Activated T-helper 1 cell treated with Interleukin-2 at 50 U/mL for 16 hours (primary cell): ENCODE measurements at places on chromosomes 7 and 10.

DNA sequence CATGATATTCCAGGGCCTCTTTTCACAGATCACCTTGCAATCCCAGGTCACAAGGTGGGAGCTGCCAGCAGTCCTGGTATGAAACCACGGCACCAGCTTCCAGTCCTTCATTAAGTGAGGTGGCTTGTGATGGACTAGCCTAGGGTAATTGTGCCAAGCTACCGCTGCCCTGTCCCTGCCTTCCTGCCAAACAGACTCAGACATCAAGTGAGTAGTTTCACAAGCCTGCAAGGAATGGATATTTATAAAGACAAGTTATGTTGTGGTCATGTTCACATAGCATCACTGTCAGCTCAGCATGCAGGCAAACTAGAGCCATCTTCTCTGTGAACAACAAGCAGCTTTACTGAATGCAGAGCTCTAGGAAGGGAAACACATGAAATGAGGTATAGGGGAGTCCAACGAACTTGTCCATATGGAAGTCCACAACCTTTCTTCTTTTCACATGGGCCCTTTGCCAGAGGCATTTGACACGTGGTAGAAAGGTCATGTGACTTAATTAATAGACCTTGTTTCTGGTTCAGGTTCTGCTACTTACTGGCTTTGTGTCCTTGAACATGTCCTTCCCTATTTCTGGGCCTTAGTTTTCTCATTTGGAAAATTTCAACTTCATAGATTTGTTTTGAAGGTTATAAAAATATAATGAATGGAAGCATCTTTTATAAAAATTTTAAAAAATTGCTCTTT is 1061.2 kb downstream of the KCNMA1 start:
- no peak for DNase-seq

DNA sequence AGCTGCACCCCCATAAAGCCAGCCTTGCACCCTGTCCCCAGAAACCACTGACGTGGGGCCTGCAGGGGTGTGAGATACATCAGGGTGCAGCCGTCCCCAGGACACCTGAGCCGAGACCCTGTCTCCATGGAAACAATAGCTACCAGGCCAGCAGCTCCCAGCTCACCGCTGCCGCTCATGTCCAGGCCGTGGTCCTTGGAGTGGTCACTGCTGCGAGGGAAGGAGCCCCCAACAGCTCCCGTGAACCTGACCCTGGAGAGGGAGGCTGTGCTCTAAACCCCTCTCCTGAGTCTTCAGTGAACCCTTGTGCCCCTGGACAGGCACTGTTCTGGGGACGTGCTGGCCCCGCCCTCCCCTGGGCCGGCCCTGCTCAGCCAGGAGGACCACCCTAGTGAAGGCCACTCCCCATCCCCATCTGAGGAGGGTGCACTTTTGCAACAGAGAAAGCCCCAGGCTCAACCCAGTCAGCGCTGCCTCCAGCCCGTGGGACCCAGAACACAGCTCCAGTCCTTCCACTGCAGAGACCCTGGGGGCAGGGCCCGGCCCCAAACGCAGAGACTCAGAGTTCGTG is 19.6 kb upstream of the INPP5A start:
- no peak for DNase-seq

- DNase-seq, result no peak
These were observed 953.0 kb downstream of the GRID1 start for GRCh38 chr10:85413570-85413969.

GRCh38 chr7:12638851-12639456 is 48.5 kb upstream of the ARL4A start:
- no peak for DNase-seq

DNA sequence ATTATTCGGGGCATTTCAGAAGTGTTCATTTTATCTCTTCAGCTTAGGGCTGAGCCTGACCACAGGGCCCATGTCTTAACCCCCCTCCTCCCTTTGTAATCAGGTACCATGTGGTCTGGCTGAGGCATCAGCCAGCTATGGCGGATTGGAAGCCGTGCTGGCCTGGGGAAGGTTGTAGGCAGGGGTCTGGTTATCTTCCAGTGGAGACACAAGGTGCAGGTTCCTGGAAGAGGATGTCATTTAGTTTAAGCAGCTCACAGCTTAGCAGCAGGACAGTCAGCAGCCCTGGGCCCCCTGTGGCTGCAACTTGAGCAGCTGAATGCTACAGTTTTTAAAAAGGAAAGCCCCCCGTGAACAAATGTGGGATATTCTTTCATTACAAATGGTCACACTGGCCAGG is 22.1 kb downstream of the BAG3 start:
- no peak for DNase-seq

- no peak for DNase-seq
These were observed 337.5 kb upstream of the KAT6B start for GRCh38 chr10:74488907-74489306.

- DNase-seq, result no peak
These were observed 205.0 kb upstream of the AHR start for GRCh38 chr7:17093461-17093860.

DNA sequence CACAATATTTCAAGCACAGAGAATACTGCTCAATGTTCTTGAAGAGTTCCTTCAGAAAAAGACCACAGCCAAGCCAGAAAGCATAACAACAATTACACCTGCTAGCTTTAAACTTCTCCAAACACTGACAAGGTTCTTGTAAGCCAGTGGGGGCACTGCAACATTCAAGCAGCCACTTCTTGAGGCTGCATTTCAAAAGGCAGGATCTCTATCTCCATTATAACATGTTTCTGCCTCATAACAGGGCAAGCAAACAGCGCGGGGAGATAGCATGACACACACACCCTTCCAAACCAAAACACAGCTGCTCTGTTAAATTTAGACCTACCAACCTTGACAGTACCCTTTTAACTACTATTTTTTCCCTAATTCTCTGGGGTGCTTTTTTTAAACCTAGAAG is 30.8 kb downstream of the CHCHD3 start:
- DNase-seq, result no peak
